NCI-H460 (cell line): ENCODE measurements at places on chromosomes 6 and 20. TPM values are rescaled to one million over a fixed set of nuclear protein-coding genes. Genes with fewer than 3 reads are reported as not detected.

Gene BMP5
- 3.3 and 4.1 TPM in 2 replicates for total RNA-seq

Gene SULF2
- total RNA-seq: 3.9 and 4.5 TPM in 2 replicates

- DNase-seq: no peak
These were observed 979 bp upstream of the MOCS1 start for GRCh38 chr6:39935241-39935640.

DNA sequence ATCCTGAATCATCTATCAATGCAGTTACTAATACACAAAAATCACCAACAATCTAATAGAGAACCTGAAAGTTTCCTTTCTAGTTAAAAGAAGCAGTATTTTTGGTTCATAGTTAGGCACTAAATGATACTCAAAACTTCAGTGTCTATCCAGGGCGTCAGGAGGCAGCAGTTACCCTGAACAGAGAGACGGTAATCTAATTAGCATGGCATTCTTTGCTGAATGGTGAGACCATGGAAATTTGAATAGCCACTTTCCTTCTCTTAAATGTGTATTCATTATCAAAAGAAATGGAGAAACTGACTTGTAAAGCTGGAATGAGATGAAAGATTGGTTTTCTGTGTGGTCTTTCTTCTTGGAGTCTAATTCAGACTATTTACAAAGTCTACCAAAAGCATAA, 146.6 kb upstream of the BMP5 start:
- no peak for DNase-seq

Gene CPNE5
- 0.07 and 0.63 TPM in 2 replicates for total RNA-seq

DNA sequence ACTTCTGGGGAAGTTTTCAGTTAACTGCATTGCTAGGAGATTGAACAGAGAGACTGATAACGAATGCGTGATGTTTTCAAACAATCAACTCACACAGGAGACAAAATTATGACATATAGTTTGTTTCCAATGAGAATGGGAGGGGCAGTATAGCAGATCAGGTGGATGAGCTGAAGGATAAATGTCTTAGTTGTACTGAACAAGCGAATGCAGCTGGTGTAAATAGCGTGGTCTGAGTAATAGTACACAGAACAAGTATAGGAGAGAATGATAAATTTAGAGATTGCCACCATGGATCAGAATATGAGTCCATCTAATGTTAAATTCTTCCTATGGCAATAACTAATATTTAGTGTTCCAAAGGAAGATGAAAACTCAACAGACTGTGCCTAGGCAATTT, 858.6 kb downstream of the EYS start:
- no peak for DNase-seq

GRCh38 chr6:34617231-34617630, 61.1 kb upstream of the SPDEF start:
- DNase-seq: no peak

DNA sequence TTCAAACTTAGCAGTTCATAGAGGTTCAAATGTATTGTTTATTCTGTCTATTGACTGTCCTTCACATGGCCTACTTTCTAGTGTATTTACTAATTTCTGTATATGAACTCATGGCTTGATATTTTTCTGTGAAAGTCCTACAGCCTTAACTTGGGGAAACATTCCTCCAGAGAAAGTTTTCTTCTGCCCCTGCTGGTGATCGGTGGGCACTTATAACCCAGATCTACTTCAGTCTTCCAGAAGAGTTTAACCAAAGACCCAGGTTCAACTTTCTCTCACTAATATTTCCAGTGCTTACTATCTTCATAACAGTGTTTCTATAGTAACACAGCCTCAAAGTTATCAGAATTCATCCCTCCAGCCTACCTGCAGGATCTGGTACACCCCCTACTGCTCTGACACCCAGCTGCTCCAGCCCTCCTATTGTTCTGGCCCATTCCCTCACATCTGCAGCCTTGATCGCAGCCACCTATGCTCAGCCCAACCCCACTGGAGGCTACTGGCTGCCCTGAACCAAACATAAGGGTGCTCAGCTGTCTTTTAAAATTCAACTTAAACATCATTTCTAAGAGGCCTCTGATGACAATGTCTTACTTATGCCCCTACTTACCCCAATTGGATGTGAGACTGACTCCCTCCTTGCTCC, 72.3 kb downstream of the TBX18 start:
- DNase-seq: no peak

Gene PMEPA1
- 3.1 and 3.9 TPM in 2 replicates for total RNA-seq

DNA sequence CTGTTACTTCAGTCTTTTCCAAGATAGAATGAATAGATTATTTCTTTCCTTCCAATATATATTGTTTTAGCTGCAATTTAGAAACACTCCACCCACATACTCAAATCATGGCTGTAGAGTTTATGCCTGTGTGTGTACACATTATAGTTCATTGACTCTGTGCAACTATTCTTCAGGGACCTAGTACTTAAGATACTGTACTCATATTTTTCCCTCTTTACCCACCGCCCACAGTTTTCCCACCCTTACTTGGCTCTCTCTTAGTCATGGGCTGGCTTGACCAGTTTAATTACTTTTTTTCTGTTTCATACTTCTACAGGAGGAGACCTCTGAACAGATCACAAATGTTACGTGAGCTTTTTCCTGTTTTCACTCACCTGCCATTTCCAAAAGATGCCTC, 30.4 kb downstream of the C6orf89 start:
- DNase-seq: no peak

DNA sequence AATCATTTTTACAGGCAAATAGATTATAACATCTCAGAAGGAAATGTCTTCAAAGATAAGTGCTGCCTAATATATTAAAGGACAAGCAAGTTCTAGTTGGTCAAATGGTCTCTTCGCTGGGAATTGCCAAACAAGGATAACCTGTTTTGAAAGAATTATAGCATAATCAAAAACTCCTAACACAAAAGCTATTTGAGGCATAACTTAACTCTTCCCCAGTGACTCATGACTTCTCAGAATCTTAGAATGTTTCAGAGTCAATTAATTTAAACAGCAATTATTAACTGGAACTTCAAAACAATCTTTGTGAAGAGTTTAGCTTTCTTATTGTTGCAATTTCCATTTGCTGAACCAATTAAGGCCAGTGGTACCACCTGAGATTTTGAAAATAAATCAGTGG, 126.6 kb downstream of the MTFR2 start:
- DNase-seq: no peak

Gene LRRC73
- 0.25 and 0.26 TPM in 2 replicates for total RNA-seq

DNA sequence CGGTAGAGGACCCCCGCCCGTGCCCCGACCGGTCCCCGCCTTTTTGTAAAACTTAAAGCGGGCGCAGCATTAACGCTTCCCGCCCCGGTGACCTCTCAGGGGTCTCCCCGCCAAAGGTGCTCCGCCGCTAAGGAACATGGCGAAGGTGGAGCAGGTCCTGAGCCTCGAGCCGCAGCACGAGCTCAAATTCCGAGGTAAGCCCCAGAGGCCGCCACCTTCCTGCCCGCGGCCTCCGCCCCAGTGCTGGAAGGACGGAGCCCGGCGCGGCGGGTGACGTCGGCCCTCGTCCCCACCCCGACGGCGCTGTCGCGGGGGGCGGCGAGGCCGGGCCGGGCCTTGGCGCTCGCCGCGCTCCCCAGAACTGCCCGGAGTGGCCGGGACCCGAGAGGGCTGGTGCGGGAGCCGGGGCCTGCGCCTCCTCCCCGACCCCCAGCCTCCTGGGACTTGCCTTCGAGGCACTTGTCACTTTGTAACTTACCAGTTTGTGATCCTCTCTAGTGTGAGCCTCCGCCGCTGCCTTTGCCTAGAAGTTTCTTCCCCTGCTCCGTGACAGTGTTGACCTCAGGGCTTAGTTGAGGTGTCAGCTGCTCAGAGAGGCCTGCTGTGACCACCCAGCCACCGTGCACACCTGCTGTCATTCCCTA, 417 bp downstream of the VAPB start:
- no peak for DNase-seq

Gene MAP1LC3A
- total RNA-seq: 1.2 and 2.3 TPM in 2 replicates
